Lung microvascular endothelial cell (primary cell): ENCODE measurements at places on chromosomes 5 and 9.

- no peak for DNase-seq
Measured at GRCh38 chr9:97545486-97545885, 44.0 kb downstream of the TMOD1 start.

DNA sequence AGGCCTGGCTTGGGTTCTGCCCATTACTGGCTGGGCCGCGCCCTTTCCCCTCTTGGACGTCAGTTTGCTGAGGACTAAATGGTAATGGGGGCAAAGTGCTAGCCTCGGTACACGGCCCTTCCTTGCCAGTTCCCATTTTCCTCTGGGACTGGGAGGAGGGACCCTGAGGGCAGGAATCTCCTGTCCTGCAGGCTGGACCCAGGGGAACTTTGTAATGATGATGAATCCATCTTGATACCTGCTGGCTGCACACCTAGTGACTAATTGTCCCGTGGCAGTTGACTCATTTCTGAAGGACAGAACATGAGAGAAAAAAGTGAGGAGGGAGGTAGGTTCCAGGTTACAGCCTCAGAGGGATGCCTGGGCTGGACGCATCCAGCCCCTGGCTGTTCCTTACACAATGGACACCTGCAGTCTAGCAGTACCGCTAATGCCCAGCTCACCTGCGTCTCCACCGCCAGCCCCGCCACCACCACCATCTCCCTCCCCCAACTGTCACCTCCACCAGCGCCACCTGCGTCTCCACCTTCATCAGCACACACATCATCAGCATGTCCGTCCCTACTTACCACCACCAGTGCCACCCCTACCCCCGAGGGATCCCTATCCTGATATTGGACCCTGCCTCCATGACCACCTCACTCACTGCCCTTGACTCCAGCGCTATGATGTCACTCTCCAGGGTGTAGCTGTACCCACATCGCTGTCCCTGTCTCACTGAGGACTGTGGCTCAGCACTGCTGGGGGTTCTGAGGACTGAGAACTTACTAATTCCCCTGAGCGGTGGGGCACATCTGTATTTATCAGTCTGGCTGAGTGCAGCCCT lies 4.3 kb downstream of the CDHR2 start:
- DNase-seq: no peak

DNA sequence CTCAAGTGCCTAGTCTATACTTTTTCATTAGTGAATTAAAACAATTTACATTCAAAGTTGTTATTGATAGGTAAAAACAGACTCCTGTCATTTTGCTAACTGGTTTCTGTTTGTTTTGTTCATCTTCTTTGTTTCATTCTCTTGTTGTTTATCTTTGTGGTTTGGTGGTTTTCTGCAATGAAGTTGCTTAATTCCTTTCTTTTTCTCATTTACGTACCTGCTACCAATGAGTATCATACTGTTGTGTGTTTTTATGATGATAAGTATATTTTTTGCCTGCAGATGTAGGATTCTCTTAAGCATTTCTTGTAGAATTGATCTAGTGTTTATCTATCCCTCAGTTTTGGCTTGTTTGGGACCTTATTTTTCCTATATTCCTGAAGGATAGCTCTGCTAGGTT lies 2230.0 kb downstream of the MAT2B start:
- no peak for DNase-seq

GRCh38 chr5:155616779-155617392 lies 603.3 kb downstream of the KIF4B start:
- peak; percentile 61 for DNase-seq

- no peak for DNase-seq
Measured at GRCh38 chr5:201672-202071, 10.4 kb downstream of the LRRC14B start.

- peak; percentile 33 for DNase-seq
Measured at GRCh38 chr5:150488519-150489359, 19.2 kb upstream of the NDST1 start.

GRCh38 chr9:4494332-4494731 lies 4.1 kb downstream of the SLC1A1 start:
- peak; percentile 72 for DNase-seq

- DNase-seq: no peak
Measured at GRCh38 chr5:133086366-133086875, 34.6 kb downstream of the HSPA4 start.

GRCh38 chr5:173412566-173412965 lies 84.4 kb upstream of the STC2 start:
- DNase-seq: peak; percentile 2

DNA sequence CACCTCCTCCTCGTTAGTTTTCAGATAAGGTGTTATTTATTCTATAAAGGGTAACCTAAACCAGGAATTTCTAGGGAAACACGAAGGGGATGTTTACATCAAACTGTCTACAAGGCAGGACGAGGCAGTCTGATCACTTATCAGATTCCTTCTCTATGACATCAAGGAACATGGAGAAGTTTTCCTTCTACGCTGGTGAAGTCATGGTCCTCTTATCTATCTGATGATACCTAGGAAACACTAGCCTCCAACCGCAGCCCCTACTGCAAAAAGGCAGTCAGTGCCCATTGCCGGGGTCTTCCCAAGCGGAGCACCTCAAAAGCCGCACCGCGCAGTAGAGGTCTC lies 1.5 kb downstream of the MPDZ start:
- DNase-seq: peak; percentile 81
